ENCODE measurements at places on chromosomes 13 and 19. TPM values are rescaled to one million over a fixed set of nuclear protein-coding genes. Genes with fewer than 3 reads are reported as not detected.

LRRC63 gene
- 2.0 TPM for total RNA-seq

ZNF208 gene
- under 0.01 TPM for total RNA-seq

IQCN gene
- total RNA-seq, result 0.47 TPM

PIN1 gene
- 65.4 TPM for total RNA-seq

GIPR gene
- total RNA-seq, result not detected

PSG2 gene
- total RNA-seq, result not detected

APOC1 gene
- 5.3 TPM for total RNA-seq

IGLON5 gene
- total RNA-seq, result 3.0 TPM

TMPRSS9 gene
- 0.16 TPM for total RNA-seq

ZNF878 gene
- 0.31 TPM for total RNA-seq

HCST gene
- not detected for total RNA-seq

ITPKC gene
- 10.0 TPM for total RNA-seq

FAAP24 gene
- 1.6 TPM for total RNA-seq

RNU6-9 gene
- not detected for total RNA-seq

ZNF492 gene
- total RNA-seq, result 4.4 TPM

GSX1 gene
- total RNA-seq, result not detected

ZNF579 gene
- total RNA-seq, result 4.2 TPM

PTGIR gene
- not detected for total RNA-seq

IGSF23 gene
- not detected for total RNA-seq

ZNF724 gene
- total RNA-seq, result 24.8 TPM

ZNF581 gene
- total RNA-seq, result 5.6 TPM

OR7C1 gene
- total RNA-seq, result not detected

FXYD7 gene
- 24.0 TPM for total RNA-seq

TMEM238 gene
- total RNA-seq, result not detected

ZNF560 gene
- 0.31 TPM for total RNA-seq

NLRP4 gene
- under 0.01 TPM for total RNA-seq

HS6ST3 gene
- total RNA-seq, result 8.4 TPM

FUT6 gene
- not detected for total RNA-seq

C1QTNF9B gene
- total RNA-seq, result not detected

KMT5C gene
- total RNA-seq, result 6.9 TPM

KCTD12 gene
- total RNA-seq, result 170 TPM

CFAP97D2 gene
- total RNA-seq, result not detected

ADPRHL1 gene
- total RNA-seq, result 0.62 TPM

NPAS1 gene
- total RNA-seq, result 5.8 TPM

LIG4 gene
- 19.8 TPM for total RNA-seq

SHC2 gene
- 13.9 TPM for total RNA-seq

CYP2A7 gene
- 0.78 TPM for total RNA-seq

CD22 gene
- not detected for total RNA-seq

KLK14 gene
- total RNA-seq, result not detected

FLT3LG gene
- total RNA-seq, result not detected

ERCC2 gene
- total RNA-seq, result 10.9 TPM

SHISA7 gene
- 4.2 TPM for total RNA-seq

PTPRH gene
- total RNA-seq, result 0.47 TPM

FAM216B gene
- 0.78 TPM for total RNA-seq

SLC7A10 gene
- total RNA-seq, result 2.5 TPM
